H1 (cell line): ENCODE measurements at places on chromosomes 11 and 22.

DNA sequence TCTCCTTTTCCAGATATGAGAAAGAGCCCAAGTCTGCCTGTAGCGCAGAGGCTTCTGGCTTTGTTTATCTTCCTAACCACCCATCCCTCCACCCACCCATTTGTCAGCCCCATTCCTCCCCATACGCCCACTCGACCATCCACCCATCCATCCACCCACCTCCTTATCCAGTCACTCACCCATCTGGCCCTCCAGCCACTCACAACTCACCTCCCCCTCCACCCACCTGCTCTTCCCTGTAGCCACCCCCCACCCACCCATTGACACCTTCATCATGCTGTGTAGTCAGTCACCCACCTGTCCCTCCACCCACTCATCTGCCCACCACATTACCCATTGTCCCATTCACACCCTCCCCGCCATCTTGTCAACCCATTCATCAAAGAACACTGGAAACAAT is 5.5 kb downstream of the CST6 start:
- DNase-seq: no peak

GRCh38 chr11:113477321-113477720 is 2.1 kb upstream of the DRD2 start:
- DNase-seq: peak; percentile 56

DNA sequence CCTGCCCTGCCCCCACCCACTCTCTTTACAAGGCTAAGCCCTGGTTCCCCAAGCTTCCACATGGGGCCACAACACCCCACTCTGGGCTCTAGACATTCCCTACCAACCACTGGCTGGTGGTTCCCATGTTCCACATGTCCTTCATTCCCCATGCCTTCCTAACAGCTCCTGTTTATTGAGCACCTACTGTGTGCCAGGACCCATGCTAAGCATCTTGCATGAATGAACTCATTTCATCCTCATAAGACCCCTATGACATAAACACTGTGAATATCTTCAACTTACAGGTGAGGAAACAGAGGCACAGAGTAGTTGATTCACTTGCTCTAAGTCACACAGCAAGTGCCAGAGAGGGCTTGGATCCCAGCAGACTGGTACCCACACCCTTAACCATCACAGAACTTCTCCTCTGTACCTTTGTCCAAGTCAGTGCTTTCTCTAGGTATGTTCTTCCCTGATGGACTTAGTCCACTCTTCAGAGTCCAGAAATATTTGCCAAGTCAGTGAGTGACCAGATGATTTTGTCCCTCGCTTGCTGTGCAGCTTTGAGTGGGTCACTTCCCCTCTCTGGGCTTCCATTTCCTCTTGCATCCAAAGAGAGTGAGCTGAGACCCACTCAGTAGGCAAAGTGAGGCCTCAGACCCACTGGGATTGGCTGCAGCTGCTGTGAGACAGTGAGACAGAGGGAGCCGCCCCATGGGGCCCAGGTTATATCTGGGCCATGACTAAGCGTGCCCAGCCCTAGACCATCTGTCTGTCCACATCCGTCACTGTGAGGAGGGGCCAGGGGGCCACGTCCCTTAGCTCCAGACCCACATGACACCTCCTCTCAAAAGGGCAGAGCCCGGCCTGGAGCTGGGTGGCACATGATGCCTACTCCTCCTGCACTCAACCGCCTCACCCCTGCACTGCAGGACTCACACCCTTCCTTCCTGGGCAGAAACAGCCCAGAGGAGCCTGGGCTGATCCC is 132.4 kb downstream of the MN1 start:
- DNase-seq: no peak

DNA sequence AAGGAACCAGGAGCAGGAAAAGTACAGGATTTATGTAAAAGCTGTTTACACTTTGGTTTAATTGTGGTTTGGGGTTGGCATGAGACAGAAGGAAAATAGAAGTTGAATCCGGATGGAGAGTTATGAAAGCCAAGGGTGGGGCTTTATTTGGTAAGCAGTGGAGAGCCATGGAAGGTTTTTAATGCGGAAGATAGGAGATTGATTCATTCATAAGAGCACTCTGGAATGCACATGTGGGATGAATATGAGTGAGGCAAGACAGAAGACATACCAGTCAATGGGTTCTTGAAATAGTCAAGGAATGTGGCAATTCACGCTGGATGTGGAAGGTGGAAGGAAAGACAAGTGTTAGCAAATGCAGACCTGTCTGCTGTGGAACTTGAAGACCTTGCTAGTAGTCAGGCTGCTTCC is 9.3 kb upstream of the GLB1L3 start:
- no peak for DNase-seq

- no peak for DNase-seq
Observed at GRCh38 chr11:115505175-115505574, 960 bp upstream of the CADM1 start.

DNA sequence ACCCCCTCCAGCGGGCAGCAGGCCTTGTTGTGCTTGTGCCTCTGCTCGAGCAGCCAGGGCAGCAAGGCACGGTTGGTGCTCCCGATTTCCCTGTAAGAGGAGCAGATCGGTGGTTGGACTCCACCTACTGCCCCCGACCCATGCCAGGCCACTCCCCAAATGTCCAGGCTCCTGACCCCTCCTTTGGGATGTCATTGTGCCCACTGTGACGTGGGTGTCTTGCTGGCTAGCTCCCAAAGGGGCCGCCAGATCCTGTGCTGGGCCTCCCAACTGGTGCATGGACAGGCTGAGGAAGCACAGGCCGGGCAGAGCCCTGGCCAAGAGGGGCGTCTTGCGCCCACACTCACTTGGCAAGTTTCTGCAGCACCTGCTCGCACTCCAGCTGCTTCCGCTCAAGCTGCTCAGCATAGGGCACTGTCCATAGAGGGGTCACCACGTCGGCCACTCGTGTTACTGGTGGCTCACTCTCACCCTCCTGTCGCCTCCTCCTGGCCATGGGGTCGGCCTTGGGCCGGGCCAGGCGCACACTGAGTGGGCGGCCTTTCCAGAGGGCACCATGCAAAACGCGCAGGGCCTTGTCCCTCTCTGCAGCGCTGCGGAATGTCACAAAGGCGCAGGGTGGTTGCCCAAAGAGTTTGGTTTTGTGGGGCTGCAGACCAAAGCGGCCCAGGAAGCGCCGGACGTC is at the start of gene RANBP1:
RANBP1 (plus strand) TSS at position 414 of the 685 bp plus-strand sequence; CDS start at position 495, 81 bp downstream.
- DNase-seq: no peak

DNA sequence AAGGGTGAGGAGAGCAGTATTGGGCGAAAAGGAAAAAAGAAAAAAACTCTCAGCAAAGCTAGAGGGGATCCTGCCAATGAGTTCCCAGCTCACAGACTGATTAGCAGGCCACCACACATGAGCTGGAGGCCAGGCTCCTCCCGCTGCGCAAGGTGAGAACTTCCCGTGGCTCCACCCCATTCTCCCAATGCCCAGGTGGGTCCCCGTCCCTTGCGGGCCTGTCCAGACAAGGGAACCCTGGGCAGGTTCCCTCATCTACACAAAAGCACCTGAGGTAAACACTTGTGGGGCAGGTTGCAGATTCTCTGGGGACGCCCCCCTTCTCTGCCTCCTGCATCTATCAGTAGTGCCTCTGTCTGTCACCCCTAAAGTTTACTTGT is 46.5 kb downstream of the CDPF1 start:
- DNase-seq: no peak

- DNase-seq: peak; percentile 63
Observed at GRCh38 chr11:13955971-13956421, 6.5 kb upstream of the SPON1 start.

DNA sequence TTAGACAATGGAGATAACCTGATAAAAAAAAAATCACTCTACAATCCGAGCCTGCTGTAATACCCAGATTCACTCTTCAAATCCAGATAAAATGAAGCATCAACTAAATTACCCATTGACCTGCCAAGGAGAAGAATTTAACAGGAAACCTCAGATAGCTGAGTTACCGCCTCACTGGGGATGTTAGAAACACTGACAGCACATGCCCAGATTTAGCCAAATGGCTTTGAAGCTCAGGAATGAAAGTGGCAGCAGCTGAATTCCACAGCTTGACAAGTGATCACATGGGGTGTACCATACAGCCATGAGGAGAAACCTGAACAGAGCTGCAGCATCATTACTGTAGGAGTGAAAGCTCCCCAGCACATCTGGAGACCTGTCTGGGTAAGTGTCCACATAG is 807.6 kb downstream of the DLG2 start:
- DNase-seq: no peak

- no peak for DNase-seq
Observed at GRCh38 chr11:30333405-30333804, 10.5 kb downstream of the ARL14EP start.

GRCh38 chr11:124297921-124298320 is 15.8 kb downstream of the OR8D1 start:
- DNase-seq: no peak

DNA sequence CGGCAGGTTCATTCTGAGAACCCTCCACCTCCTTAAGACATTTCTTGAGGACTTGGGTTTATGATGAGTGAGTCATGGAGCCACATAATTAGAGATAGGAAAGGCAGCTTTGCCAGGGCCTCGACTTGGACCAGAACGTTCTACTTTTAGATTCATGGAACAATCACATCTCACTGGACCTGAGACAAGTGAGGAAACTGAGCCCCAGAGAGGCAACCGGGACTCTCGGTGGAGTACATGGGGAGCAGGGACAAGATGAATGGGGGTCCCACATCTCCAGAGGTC is 59.5 kb downstream of the LINC01488 start:
- no peak for DNase-seq

GRCh38 chr11:110438017-110438416 is 8.3 kb downstream of the FDX1 start:
- DNase-seq: no peak

GRCh38 chr11:119056421-119056999 is 495 bp downstream of the HYOU1 start:
- peak; percentile 84 for DNase-seq

GRCh38 chr11:61959678-61960077 is 7.8 kb downstream of the FTH1 start:
- no peak for DNase-seq

- no peak for DNase-seq
Observed at GRCh38 chr11:96008161-96008720, 84.3 kb upstream of the MTMR2 start.

GRCh38 chr22:44279069-44279360 is 33.7 kb downstream of the SHISAL1 start:
- DNase-seq: no peak

DNA sequence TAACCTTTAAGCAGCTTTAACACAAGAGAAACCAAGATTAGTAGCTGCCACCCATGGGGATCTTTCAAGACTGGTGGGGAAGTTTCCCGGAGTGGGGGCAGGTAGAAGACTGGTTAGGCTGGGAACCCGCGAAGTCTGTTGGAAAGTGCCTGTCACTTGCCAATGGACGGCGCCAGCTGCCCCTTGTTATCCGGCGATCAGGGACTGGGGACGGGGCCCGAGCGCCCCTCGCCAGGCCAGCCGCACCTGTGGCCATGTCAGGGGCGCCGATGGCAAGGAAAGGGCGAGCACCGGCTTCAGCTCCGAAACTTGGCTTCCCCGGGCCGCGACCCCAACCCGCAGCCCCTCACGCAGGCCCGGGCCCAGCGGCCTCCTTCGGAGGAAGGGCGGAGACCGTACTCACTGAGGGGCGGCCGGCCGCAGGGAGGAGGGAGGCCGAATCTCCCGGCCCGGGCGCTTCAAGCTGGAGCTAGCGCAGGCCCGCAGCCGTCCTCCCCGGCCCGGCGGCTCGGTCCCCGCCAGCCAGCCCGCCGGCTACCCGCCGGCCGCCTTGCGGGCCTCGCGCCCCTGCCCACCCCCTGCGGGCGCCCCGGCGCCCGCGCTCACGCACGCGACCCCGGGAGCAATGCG is 539 bp downstream of the EIF4ENIF1 start:
- peak; percentile 73 for DNase-seq

DNA sequence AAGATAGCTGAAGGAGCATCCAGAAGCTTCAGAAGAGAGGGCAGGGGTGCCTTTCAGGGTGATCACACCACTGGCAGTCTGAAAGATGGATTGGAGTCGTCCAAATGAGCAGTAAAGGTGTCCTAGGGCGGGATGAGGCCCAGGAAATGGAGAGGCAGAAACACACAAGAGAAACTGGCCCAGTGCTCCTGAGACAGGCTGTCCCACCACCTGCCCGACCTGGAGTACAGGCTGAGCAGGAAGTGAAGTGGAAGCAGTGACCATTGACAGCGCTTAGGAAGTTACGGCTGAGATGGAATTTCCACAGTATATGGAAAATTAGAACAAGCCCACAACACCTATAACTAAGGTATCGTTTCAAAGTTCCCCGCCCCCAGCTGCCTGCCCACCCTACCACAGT is 16.1 kb downstream of the EIF3F start:
- no peak for DNase-seq

- no peak for DNase-seq
Observed at GRCh38 chr22:42970029-42970428, 44.9 kb downstream of the PACSIN2 start.

- DNase-seq: no peak
Observed at GRCh38 chr11:8739309-8739793, 56.8 kb downstream of the RPL27A start.

- no peak for DNase-seq
Observed at GRCh38 chr11:74769055-74769707, 20.5 kb downstream of the RNF169 start.

DNA sequence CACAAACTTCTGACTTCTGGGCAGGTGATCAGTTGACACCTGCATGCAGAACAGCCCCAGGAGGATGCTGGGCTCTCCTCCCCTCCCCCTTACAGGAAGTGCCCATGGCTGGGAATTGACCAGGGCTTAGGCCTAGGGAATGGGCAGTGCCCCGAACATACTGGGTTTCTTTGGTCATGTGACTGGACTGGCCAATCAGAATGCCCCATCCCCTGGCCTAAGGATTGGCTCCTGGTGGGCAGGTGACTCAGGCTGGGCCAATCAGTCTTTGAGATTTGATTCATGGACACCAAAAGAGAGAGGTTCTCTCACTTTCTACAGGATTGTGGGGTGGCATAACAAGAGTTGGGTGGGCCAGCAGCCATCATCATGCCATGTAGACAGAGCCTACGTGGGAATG is 37.1 kb downstream of the MCM5 start:
- peak; percentile 88 for DNase-seq

DNA sequence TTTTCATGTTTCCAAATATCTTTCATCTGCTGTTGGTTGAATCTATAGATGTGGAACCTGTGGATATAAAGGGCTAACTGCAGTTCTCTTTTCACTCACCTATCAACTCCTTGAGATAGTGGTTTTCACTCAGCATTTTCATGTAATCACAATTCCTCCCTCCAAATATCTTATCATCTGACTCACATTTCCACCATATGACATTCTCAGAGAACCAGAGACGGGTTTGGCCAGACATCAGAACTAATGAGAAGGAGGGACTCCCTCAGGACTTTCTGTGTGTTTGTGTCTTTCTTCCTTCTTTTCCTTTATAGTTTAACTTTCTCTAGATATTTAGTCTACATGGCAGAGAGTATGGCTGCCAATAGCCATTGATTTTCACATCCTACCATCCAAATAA is 134.8 kb upstream of the DDI1 start:
- DNase-seq: no peak
